ENCODE measurements at places on chromosomes 7 and 10.
A peak's percentile ranks its signal among the peaks of the same experiment; 100 is the strongest.

- DNase-seq, result no peak
Observed at GRCh38 chr7:27771111-27771510, 31.1 kb downstream of the TAX1BP1 start.

GRCh38 chr7:100933734-100934133 lies 15.6 kb upstream of the MUC3A start:
- DNase-seq, result no peak

DNA sequence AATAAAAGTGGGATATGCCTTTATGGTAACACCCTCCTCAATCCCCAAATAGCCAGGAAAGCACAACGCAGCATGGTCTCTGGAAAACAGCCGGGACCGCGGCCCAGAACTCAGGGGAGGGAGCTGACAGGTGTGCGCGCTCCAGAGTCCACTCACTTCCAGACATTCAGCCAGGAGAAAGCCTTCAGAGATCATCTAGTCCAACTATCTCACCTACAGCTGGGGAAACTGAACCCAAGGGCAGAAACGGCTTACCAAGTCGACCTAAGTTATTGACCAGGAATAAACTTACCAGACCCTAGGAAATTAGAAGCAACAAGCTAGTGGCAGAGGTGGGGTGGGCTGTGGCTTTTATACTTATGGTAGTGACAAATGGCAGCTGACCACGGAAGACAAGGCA lies 16.4 kb downstream of the GSDME start:
- DNase-seq, result no peak

- peak; percentile 65 for DNase-seq
Observed at GRCh38 chr10:102729029-102730026, 14.4 kb upstream of the WBP1L start.

DNA sequence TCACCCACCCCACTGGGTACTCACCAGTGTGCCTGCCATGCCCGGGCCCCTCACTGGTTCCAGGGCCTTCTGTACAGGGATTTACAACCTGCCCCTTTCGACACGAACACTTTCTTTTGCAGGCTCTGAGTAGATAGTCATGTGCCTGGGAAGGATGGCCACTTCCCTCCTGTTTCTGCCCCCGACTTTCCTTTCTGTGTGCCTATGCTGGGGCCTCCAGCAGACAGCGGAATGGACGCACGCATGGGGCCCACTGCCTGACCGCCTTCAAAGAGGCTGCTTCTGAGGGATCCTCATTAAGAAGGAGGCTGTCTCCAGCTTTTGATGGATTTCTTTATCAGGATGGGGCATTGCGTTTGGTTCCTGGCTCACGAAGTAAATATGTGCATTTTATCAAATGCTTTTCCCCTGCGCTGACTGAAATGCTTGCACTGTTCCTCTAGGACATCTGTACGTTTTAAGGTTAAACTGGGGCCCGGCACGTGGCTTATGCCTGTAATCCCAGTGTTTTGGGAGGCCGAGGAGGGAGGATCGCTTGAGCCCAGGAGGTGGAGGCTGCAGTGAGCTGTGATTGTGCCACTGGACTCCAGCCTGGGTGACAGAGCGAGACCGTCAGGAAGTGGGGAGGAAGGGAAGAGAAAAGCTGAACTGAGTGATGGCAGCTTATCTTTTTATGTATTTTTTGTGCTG lies 29.4 kb upstream of the NKX6-2 start:
- DNase-seq, result no peak

DNA sequence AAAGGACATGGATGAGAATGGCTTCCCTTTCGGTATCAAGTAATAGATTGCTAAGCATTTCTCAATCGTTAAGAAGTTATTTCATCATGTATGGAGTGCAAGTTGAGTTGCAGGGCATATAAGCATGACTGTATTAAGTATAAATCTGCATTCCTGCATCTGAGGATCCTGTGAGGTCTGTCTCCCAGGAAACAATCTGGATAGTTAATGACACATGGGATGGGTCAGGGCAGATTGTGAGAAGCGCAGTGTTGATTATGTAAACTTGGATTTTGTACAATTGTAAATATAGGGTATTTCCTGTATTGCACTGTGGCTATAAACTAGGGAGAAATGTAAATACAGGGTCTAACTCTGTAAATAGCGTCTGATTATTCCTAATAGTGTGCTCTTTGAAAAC lies 102.6 kb downstream of the PLXDC2 start:
- DNase-seq, result no peak

DNA sequence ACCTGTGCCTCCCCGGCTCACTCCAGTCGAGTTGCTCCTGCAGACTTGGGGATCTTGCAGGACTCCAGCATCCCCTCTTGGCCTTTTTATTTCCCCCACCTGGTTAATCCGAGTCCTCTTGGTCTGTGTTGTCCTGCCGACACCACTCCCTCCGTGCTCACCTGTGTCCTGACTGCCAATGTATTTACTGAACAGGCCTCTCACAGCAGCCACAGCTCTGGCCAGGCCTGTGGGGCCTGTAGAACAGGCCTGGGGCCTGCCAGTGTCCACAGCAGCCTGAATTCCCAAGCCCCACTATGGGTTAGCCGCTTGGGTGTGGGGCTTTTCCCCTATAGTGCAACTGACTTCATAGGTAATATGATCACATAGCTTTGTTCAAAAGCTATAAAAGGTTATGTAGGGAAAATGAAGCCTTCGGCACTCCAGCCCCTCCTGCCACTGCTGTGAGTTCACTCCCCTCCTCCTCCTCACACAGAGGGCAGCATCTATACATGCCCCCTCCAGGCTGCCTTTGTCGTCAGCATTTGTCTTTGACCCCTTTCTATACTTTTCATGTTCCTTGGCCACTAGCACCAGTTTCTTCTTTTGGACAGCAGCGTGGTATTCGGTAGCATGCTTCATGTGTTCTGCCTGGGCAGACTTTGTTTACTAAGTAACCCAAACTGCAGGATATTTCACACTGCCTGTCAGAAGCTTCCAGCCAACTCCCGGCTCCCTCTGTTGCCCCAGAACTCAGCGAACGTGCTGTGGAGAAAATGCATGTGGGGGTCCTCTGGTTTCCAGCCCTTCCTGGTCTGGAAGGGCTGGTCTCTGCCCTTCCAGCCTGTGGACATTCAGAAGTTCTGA lies 46.1 kb downstream of the ZNF467 start:
- no peak for DNase-seq

GRCh38 chr10:69009360-69009759 lies 20.8 kb downstream of the KIFBP start:
- no peak for DNase-seq

GRCh38 chr10:50322077-50322476 lies 70.8 kb upstream of the ASAH2 start:
- no peak for DNase-seq

- no peak for DNase-seq
Observed at GRCh38 chr10:1923586-1923985, 186.3 kb upstream of the ADARB2 start.

GRCh38 chr7:157515342-157516041 lies 178.7 kb downstream of the DNAJB6 start:
- DNase-seq, result no peak

DNA sequence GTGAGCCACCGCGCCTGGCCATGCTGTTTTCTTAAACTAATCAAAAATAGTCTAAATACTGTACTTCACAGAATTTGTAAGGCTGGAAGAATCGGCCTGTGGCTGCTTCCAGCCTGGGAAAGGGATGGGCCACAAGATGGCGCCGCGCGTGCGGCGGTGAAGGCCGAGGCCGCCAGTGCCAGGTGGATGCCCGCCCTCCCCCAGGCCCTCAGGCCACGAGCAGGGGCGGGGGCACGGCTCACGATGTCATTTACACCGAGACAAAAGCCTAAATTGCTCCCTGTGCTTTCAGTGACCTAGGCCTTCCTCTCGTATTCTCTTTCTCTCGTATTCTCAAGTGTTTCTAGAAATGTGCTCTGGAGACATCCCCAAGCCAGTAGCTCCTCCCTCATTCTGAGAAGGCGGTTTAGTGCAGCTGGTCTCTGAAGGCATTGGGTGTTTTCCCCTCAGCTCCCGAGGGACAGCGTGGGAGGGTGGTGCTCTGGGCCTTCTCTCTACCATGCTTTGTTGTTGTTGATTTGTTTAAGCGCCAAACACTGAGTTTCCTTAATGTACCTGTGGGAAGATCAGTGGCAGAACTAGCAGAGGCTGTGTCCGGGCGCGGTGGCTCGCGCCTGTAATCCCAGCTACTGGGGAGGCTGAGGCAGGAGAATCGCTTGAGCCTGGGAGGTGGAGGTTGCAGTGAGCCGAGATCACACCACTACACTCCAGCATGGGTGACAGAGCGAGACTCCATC lies 68.4 kb downstream of the CDC123 start:
- DNase-seq, result peak; percentile 55

DNA sequence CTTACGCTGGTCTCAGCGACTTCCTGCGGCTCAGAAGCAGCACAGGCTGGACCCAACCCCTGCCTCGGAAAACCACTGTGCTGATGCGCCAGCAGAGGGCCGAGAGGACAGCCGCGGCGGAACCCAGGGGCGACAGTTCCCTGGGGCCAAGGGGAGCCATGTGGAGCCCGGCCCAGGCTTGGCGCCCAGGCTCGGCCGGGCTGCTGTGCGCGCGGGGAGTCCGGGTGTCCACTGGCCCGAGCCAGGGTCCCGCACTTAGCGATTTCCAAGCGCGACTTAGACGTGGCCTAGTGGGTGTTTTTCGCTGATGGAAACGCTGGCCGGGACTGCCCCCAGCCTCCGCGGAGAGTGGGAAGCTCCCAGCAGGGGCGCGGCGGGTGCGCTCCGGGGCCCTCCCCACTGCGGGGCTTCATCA lies 18.6 kb upstream of the ZNF32 start:
- no peak for DNase-seq

DNA sequence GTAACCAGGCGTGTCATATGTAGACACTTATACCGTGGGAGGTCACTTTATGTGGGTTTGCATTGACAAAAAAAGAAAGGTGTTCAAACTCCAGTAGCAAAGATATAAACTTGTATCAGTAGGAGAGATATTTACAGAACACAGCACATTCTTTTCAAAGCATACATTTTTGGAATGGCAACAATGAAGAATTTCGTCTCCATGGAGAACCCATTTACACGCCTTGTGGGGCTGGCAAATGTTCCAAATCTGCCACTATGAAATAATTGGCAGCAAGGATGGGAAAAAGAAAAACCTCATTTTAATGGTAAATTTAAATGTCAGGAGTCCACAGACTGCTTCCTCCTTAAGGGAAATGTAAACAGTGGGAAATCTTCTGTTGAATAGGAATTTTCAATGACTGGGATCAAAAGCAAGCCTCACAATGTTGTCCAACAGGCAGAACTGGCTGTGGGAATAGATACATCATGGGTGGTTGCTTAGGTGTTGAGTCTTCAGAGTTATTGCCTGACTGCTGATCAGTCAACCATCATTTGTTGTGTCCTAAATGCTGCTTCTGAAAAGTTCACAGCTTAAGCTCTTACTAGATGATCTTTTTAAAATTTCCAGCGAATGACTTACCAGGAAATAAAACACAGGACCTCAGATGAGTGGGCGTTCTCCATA lies 256.6 kb upstream of the SEMA3C start:
- no peak for DNase-seq

DNA sequence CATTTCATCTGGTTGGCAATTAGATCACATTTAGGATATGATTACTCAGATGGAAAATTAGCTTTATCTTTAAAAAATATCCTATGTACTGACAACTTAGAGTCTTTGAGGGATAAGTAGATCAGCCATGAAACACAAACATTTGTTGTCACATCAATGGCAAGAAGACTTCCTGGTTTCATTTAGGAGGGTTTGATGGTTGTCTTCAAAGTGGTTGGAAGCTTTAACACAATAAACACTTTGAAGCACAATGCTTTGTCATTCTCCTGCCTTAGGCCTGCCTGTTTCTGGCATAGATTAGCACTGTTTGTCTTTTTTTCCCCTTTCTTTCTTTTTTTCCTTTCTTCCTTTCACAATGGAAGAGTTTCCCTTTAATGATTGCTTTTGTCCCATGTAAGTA lies 20.5 kb downstream of the INHBA start:
- DNase-seq, result no peak

GRCh38 chr10:5040010-5040673 lies 36.5 kb upstream of the AKR1C2 start:
- no peak for DNase-seq

GRCh38 chr10:61952028-61952674 lies 50.7 kb downstream of the ARID5B start:
- no peak for DNase-seq

DNA sequence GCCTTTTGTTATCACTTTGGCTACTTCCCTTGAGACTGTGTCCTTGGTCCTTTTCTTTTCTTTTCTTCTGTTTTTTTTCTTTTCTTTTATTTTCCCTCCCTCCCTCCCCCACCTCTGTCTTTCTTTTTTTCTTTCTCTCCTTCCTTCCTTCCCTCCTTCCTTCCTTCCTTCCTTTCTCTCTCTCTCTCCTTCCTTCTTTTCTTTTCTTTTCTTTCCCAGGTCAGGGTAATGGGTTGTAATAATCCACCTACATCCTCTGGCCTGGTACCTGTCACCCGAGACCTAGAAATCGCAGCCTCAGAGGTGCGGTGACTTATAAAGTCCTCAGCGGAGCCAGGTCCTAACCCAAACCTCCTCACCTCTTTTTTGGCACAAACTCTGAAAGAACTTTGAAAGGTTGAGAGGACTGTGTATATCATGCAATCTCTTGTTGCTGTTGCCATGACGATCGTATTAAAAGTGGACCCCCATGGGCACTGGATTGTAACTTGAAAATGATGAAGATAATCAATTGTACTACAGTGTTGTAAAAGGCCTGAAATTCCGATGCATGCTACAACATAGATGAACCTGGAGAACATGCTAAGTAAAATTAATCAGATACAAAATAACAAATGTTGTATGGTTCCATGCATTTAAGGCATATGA lies 140.7 kb upstream of the AGK start:
- DNase-seq, result no peak

DNA sequence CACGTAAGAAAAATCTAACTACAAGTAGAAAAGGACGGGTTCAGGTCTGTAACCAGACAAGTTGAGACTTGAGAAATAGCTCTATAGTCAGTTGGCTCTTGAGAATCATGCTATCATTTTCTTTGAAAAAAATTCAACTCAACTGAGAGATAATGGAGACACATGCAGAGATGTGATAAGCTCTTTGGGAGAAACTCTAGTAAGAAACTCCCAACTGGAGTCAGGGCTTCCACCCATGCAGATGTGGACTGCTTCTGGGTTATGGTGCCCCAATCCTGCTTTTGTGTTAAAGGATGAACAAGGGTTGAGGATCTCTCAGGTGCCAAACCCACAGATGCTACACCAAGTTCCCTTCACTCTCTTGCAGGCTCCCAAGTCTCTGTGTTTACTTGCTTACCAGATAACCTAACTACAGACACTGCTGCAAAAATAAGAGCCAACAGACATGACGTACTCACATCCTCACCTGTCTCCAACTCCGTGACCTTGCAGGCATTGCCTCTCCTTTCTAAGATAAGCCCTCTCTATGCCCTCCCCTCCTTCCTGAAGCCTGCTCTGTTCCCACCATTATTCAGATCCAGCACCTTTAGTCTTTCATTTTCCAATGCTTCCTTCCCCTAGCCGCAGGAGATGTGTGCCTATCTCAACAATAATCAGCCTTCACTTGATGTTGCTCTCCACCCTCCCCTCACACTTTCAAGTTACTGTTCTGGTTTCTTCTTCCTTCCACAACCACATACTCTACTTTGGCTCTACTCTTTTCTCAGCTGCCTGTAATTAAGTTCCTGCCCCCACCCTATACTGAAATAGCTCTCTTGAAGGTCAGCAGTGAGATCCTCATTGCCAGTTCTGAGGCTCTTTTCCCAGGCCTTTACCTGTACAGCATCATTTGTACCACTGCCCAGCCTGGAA lies 130.0 kb downstream of the ICA1 start:
- no peak for DNase-seq

All from amygdala (tissue), 56 donors.